Mucosa of descending colon (tissue), 3 donors: ENCODE measurements at places on chromosomes 13 and 19. TPM values are rescaled to one million over a fixed set of nuclear protein-coding genes. Genes with fewer than 3 reads are reported as not detected.
A peak's percentile ranks its signal among the peaks of the same experiment; 100 is the strongest.

DNA sequence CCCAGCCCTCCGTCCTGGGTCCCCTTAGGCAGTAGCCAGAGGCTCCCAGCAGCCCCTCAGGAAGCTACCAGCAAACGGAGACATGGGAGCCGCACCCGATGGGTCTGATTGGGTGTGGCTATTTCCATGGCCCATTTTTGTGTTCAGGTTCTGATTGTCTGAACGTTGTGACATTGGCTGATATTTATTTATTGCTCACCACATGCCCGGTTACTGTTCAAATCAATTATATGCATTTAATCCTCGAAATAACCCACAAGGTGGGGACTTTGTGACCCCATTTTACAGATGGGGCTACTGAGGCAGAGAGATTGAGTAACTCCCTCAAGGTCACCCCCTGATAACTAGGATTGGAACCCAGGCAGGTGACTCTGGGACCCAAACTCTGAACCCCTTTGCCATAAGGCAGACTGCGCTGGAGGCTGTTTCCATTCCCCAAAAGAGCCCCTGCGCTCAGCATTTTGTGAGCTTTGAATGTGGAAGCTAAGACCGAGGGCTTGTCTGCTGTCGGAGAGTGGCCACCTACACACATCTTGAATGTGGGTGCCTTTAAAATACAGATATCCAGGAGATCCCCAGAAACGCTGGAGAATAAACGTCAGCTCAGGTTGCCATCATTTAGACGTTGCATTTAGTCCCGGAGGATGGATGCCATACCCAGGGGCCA is 13.6 kb upstream of the MCF2L start:
- DNase-seq: no peak

The ZNF607 gene
- 12.8 TPM for total RNA-seq

The BEST2 gene
- total RNA-seq: 29.0 TPM

DNA sequence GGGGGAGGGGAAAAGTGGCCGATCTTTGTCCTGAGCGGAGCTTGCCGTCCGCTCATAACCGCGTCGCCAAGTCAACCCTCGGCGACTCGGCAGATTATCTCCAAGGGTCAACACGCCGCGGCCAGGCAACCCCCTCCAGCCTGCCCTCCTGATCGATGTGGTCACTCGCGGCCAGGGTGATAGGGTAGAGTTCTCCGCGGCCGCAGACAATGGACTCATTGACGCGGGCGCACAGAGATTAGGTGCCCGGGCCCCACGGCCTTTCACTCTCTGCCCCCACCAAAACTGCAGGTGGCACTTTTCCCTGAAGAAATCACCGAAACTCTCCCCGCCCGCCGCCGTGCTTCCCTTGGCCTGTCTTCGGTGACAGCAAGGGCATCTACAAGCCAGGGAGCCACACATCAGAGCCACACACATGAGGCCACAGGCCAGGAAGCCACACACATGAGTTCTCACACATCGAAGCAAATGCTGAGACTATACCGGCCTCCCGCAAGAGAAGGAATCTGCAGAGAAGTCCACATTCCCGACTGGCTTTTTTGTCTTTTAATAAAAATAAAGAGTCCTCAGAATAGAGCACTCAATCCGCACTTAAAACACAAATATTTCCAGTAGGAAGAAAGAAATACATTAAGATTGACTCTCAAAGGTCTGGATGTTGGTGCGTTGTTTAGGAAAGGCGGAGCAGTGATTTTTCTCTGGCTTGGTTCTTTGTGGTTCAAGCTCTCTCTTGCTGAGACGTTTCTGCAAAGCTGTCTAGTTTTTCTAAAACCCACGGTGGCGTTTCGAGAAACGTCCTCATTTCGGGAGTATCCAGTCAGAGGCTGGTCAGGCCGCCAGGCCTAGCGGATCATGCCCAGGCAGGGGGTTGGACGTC is 1.5 kb upstream of the PDX1 start:
- DNase-seq: no peak

The RNF126 gene
- total RNA-seq: 62.0 TPM

DNA sequence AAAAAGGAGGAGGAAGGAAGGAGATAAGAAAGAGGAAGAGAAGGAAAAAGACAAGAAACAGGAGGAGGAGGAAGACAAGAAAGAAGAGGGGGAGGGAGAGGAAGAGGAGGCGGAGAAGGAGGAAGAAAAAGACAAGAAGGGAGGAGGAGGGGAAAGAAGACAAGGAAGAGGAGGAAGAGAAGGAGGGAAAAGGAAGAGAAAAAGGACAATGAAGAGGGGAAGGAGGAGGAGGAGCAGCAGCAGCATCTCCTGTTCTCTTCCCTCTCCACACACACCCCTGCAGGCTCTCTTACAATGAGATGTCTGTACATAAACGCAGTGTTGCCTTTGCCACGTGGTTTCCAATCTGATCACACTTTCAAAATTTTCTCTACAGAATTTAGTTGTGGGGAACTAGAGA is 66.6 kb downstream of the RUBCNL start:
- no peak for DNase-seq

The KCNN1 gene
- total RNA-seq: 0.79 TPM

The LRP3 gene
- 6.2 TPM for total RNA-seq

GRCh38 chr19:44777715-44778347 is at the start of gene CBLC:
TSS of gene CBLC (plus strand) at chr19:44777890. CDS start at chr19:44777932, 42 bp downstream.
- peak; percentile 94 for DNase-seq

- DNase-seq: no peak
These were observed 117.6 kb downstream of the MIPEP start for GRCh38 chr13:23771552-23771951.

DNA sequence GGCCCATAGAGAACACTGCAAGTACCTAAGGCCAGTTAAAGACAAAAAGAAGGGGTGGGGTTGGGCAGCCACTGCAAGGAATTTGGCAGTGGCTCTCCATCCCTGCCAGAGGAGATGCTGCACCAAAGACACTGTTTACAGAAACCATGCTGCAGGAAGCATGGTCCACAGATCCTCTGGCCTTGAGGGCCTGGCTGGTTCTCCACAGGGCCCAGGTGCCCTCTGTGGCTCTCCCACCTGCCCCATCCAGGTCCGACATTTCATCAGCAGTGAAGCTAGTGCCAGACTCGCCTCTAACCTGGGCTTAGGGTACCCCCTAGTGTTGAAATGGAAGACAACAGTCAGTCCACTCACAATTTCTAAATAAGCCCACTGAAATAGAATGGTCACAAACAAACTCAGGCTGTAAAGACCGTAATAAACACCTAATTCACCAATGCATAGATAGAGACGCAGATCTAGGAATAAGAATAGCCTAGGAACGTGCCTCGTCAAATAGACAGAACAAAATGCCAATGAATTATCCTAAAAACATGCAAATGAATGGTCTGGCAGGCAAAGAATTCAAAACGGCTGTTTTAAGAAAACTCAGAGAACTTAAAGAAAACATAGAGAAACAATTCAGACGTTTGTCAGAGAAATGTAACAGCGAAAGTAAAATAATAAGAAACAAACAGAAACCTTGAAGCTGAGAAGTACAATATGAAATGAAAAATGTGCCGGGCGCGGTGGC is 23.3 kb downstream of the LYPD4 start:
- no peak for DNase-seq
